ENCODE measurements at places on chromosomes 3 and 15. TPM values are rescaled to one million over a fixed set of nuclear protein-coding genes. Genes with fewer than 3 reads are reported as not detected.

Gene CCDC33
- 2.3 TPM for total RNA-seq

Gene CMTM8
- total RNA-seq: 12.5 TPM

Gene GHSR
- not detected for total RNA-seq

Gene CSPG4
- total RNA-seq: 30.6 TPM

Gene CCR9
- total RNA-seq: 0.27 TPM

Gene ARGFX
- total RNA-seq: not detected

Gene OR5K2
- total RNA-seq: not detected

Gene LTF
- not detected for total RNA-seq

Gene UBXN7
- total RNA-seq: 10.4 TPM

Gene LRRC2
- 0.77 TPM for total RNA-seq

Gene SLITRK3
- total RNA-seq: 0.18 TPM

Gene ANKRD34C
- total RNA-seq: not detected

Gene SCAMP2
- total RNA-seq: 52.3 TPM

Gene PYGO1
- 7.3 TPM for total RNA-seq

Gene ACKR2
- 0.15 TPM for total RNA-seq

Gene MYLK
- total RNA-seq: 4.8 TPM

Gene CCR8
- not detected for total RNA-seq

Gene CEMIP
- total RNA-seq: 0.18 TPM

Gene ATP10A
- not detected for total RNA-seq

Gene GUCA1C
- total RNA-seq: not detected

Gene HIGD2B
- not detected for total RNA-seq

Gene MAP1A
- total RNA-seq: 30.6 TPM

Gene MED12L
- total RNA-seq: 6.9 TPM

Gene SLC9C1
- total RNA-seq: not detected

Gene ZPLD1
- total RNA-seq: 0.18 TPM

Gene LRRC15
- total RNA-seq: not detected

Gene CHDH
- 36.1 TPM for total RNA-seq

Gene NR2E3
- 0.09 TPM for total RNA-seq

Gene OPA1
- 52.0 TPM for total RNA-seq

Gene STRIT1
- not detected for total RNA-seq

Gene DCLK3
- total RNA-seq: 0.15 TPM

Gene KIAA1143
- total RNA-seq: 33.7 TPM

Gene TRIM42
- total RNA-seq: not detected

Gene FBXL22
- total RNA-seq: 14.4 TPM

Gene TRPC1
- 40.3 TPM for total RNA-seq

Gene ALDH1A2
- 6.6 TPM for total RNA-seq

Gene SLC35G2
- 0.27 TPM for total RNA-seq

Gene EFHB
- 1.0 TPM for total RNA-seq

Gene ZIC4
- not detected for total RNA-seq

Gene CHRNA5
- total RNA-seq: 2.3 TPM

Gene ATP8B4
- not detected for total RNA-seq

Gene CCDC14
- 21.4 TPM for total RNA-seq

Gene GATM
- total RNA-seq: 50.0 TPM

Gene ST8SIA2
- 5.9 TPM for total RNA-seq

Gene SMARCC1
- total RNA-seq: 54.3 TPM

Gene BNC1
- 4.7 TPM for total RNA-seq

Gene CX3CR1
- total RNA-seq: 0.56 TPM

Gene RBPMS2
- total RNA-seq: 18.4 TPM

Gene IL5RA
- 0.07 TPM for total RNA-seq

Gene MUSTN1
- 1.9 TPM for total RNA-seq

Gene FETUB
- total RNA-seq: not detected

Gene TRMT10C
- total RNA-seq: 23.1 TPM

Gene TMCC1
- 26.9 TPM for total RNA-seq

Gene AP4E1
- 6.1 TPM for total RNA-seq

Gene SPATA16
- not detected for total RNA-seq

Gene CFAP100
- not detected for total RNA-seq

Gene PAQR5
- total RNA-seq: 0.39 TPM

Data from cardiac muscle cell (in vitro differentiated cells and primary cell).